Suprapubic skin (tissue), 4 donors: ENCODE measurements at places on chromosomes 16 and 17. TPM values are rescaled to one million over a fixed set of nuclear protein-coding genes. Genes with fewer than 3 reads are reported as not detected.

ELMO3 gene
- 56.4 TPM for total RNA-seq

DNA sequence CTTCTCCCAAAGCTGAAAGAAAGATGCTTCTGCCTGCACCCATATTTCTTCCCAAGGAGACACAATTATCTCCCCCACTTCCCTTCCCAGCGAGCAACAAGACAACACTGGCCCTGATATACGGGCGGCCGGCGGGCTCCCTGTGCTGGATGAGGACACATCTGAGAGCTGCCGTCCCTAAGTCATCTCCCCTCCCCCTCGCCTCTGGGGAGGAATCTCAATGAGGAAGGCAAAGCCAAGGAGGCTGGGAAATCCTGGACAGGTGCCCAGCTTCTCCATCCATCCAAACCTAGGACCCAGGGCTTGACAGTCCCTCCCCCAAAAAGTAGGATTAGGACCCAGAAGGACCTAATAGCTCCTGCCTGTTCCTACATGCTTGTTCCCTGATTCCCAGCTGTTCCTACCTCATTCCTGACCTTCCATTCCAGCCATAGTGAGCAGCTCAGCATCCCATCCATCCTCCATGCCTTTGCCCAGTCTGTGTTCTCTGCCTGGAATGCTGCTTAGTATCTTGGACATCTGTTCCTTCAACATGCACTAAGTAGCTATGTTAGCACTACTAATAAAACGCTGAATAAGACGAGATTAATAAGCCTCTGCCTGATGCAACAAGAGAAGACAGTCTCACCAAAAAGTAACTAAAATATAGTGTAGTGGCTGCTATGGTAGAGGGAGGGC, 167.9 kb downstream of the CCT6B start:
- H3K36me3 ChIP-seq, result no peaks in the 10 kb centered on the region
- H3K27ac ChIP-seq, result no peak overlapping the region
- DNase-seq, result no peak
- no peak overlapping the region for H3K4me3 ChIP-seq
- peaks cover 4% of the 10 kb centered on the region for H3K27me3 ChIP-seq

DNA sequence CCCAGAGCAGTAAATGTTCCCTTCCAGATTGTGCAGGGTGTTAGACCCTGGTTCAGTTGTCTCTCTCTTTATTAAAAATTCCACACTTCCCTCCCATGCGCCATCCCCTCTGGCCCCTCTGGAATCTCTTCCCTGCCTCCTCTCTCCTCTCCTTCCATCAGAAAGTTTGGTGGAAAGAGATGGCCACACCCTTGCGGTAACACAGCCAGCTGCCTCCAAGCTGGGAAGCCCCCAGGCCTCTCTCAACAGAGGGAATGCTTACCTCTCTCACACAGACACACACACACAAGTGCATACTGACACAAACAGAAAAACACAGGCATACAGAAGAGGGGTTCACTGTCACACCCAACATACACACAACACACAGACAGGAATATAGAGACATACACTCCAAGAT, 220.5 kb downstream of the C16orf78 start:
- H3K27ac ChIP-seq, result no peak overlapping the region
- H3K4me3 ChIP-seq, result no peak overlapping the region
- H3K36me3 ChIP-seq, result no peaks in the 10 kb centered on the region
- no peak for DNase-seq

GAST gene
- not detected for total RNA-seq

CACNG4 gene
- not detected for total RNA-seq

MAP2K6 gene
- 3.4 TPM for total RNA-seq

TMEM106A gene
- total RNA-seq, result 1.4 TPM

MAF gene
- 135 TPM for total RNA-seq

UMOD gene
- not detected for total RNA-seq

C17orf67 gene
- total RNA-seq, result 3.7 TPM

CDH15 gene
- total RNA-seq, result not detected

- no peak overlapping the region for H3K27ac ChIP-seq
- peaks cover 82% of the 10 kb centered on the region for H3K36me3 ChIP-seq
- H3K4me1 ChIP-seq, result peaks cover 2% of the 10 kb centered on the region
- no peak overlapping the region for H3K4me3 ChIP-seq
- DNase-seq, result no peak
Measured at GRCh38 chr17:47603830-47604597, 45.7 kb upstream of the KPNB1 start.

GRCh38 chr16:19696328-19696727, 21.7 kb downstream of the KNOP1 start:
- peaks cover 57% of the 10 kb centered on the region for H3K4me1 ChIP-seq
- peak; percentile 95 for DNase-seq
- peak overlapping the region; percentile 85 for H3K27ac ChIP-seq
- no peak overlapping the region for H3K4me3 ChIP-seq
- no peaks in the 10 kb centered on the region for H3K27me3 ChIP-seq
- peaks cover 22% of the 10 kb centered on the region for H3K36me3 ChIP-seq

SDF2 gene
- total RNA-seq, result 35.9 TPM

- H3K27me3 ChIP-seq, result peaks cover 8% of the 10 kb centered on the region
- no peak overlapping the region for H3K27ac ChIP-seq
- no peak overlapping the region for H3K4me3 ChIP-seq
Measured at GRCh38 chr16:3952737-3953131, 72.2 kb upstream of the CREBBP start.

GRCh38 chr16:31875112-31875803, 1.7 kb downstream of the ZNF267 start:
- H3K4me1 ChIP-seq, result peaks cover 61% of the 10 kb centered on the region
- peak overlapping the region; percentile 95 for H3K27ac ChIP-seq
- no peak for DNase-seq
- H3K27me3 ChIP-seq, result no peaks in the 10 kb centered on the region
- H3K4me3 ChIP-seq, result peak overlapping the region; percentile 88
- H3K36me3 ChIP-seq, result no peaks in the 10 kb centered on the region

MMP15 gene
- 5.7 TPM for total RNA-seq

TLCD2 gene
- 2.2 TPM for total RNA-seq

CHD9NB gene
- total RNA-seq, result 33.3 TPM

DNA sequence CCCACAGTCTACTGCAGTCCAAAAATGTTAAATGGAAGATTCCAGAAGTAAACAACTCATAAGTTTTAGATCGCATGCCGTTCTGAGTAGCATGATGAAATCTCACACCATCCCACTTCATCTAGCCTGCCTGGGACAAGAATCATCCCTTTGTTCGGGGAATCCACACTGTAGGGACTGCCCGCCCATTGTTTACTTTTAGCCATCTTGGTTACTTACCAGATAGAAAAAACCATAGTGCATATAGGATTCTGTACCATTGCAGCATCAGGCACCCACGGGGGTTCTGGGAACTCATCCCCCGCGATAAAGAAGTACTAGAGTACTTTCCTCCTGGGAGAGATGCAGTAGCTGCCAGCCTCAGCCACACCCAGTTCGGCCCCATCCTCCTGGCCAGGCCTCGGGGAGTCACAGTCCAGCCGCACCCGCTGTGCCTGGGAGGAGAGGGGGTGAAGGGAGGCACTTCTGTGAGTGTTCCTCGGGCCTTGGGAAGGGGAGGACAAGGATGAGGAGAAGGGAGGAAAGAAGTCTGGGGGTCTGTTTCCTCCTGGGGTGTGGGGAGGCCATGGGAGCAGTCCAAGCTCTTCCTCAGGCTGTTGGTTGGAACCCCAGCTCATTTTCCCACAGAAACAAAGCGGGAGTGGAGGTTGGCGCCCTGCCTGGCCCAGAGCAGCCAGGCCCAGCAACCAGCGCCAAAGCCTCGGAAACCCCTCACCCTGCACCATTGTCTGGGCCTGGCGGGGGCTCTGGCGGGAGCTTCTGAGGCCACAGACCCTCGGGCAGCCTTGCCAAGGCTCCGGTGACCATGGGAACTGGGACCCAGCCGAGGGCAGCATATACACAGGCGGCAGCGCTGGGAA, 8.9 kb downstream of the TRIM47 start:
- peak; percentile 87 for DNase-seq
- H3K36me3 ChIP-seq, result peaks cover 8% of the 10 kb centered on the region
- peak overlapping the region; percentile 18 for H3K4me3 ChIP-seq
- no peaks in the 10 kb centered on the region for H3K27me3 ChIP-seq

DNA sequence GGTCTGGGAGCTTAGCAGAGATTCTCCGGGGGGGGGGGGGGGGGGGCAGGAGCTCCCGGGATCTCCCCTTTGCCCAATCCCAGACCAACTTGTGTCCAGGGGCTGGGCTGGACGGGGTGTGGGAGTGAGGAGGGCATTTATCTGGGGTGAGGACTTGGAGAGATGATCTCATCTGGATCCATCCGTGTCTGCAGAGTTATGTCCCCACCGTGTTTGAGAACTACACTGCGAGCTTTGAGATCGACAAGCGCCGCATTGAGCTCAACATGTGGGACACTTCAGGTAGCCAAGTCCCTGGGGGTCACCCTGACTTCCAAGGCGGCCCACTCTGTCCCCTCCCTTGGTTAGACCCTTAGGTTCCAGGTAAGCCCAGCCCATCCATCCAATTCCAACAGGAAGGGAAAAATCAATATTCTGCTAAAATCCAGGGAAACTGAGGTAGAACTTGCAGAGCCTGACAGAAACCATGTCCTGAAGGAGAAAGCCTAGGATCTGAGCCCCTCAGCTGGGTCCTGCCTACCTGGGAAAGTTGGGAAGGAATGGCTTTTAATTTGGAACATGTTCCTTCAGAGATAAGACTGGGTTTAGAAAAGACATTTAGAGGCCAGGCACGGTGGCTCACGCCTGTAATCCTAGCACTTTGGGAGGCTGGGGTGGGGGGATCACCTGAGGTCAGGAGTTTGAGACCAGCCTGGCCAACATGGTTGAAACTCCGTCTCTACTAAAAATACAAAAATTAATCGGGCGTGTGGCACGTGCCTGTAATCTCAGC, 921 bp downstream of the RND2 start:
- H3K4me1 ChIP-seq, result peaks cover 27% of the 10 kb centered on the region
- no peak overlapping the region for H3K4me3 ChIP-seq

RPH3AL gene
- total RNA-seq, result 1.7 TPM

GRCh38 chr17:28900986-28901726, 1.7 kb downstream of the DHRS13 start:
- peaks cover 7% of the 10 kb centered on the region for H3K36me3 ChIP-seq
- H3K4me3 ChIP-seq, result peak overlapping the region; percentile 86
- no peaks in the 10 kb centered on the region for H3K27me3 ChIP-seq
- no peak overlapping the region for H3K27ac ChIP-seq

- H3K27me3 ChIP-seq, result no peaks in the 10 kb centered on the region
- no peak overlapping the region for H3K27ac ChIP-seq
- H3K36me3 ChIP-seq, result no peaks in the 10 kb centered on the region
- no peak for DNase-seq
- H3K4me3 ChIP-seq, result no peak overlapping the region
Measured at GRCh38 chr16:49598383-49599170, 225.0 kb downstream of the C16orf78 start.

MSLN gene
- total RNA-seq, result not detected

DBF4B gene
- 8.9 TPM for total RNA-seq

- no peaks in the 10 kb centered on the region for H3K27me3 ChIP-seq
- H3K4me3 ChIP-seq, result no peak overlapping the region
- no peak for DNase-seq
- H3K36me3 ChIP-seq, result no peaks in the 10 kb centered on the region
- no peaks in the 10 kb centered on the region for H3K4me1 ChIP-seq
Measured at GRCh38 chr17:55873017-55873758, 122.3 kb downstream of the PCTP start.

DNA sequence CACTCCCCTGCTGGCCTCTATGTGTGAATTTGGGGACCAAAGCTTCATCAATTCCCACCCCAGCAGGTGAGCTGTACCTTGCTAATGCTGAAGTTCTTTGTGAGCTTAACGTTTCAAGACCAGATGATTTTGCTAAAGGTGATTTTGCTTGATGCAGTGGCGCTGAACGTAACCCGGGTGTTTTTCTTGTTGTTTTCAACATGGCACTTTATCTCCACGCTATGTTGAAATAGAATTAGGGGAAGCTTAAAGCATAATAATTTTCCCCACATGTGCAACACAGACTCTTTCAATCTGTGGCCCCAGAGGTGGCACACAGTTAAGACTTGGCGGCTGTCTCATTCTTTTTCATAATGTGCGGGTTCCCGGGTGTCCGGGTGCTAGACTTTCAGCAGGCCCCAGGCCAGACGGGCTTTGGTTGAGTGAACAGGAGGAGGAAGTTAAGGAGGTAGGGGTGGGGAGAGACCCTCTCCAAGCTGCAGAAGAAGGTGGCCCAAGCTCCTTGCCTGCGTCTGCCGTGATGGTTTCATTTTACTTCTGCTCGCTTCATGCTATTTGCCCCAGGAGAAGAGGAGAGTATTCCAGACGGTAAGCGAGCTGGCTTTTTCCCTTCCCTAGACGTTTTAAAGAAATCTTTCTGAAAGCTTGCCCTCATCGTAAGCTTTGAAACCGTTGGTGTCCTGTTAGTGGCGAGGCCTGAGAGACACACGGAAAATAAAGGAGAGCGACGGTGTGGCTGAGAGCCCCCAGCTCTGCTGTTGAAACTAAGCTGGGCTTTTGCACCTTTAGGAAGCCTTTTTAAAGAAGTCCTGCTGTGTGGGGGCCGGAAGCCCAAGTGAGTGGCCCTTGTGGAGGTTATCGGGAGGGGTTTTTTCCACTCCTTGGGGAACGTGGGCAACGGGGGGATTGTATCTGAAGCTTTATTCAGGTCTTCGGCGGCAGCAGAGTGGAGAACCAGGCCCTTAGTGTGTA, 4.2 kb downstream of the FOXC2 start:
- peaks cover 98% of the 10 kb centered on the region for H3K27me3 ChIP-seq
- peaks cover 26% of the 10 kb centered on the region for H3K4me1 ChIP-seq
- no peak overlapping the region for H3K27ac ChIP-seq
- no peak overlapping the region for H3K4me3 ChIP-seq
- peak; percentile 35 for DNase-seq
- no peaks in the 10 kb centered on the region for H3K36me3 ChIP-seq

DNA sequence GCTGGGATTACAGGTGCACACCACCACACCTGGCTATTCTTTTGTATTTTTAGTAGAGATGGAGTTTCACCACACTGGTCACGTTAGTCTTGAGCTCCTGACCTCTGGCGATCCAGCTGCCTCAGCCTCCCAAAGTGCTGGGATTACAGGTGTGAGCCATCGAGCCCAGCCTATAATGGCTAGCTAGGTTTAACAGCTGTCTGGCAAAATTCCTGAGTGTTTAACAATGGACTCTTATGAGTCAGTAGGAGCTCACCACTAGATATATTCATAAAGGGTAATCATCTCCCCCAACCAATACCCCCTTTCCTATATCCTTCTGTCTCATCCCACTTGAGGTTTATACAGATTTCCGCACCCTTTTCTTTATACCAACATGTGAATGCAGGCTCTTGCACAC, 91.5 kb upstream of the CDH13 start:
- no peaks in the 10 kb centered on the region for H3K27me3 ChIP-seq
- H3K4me3 ChIP-seq, result no peak overlapping the region
- no peaks in the 10 kb centered on the region for H3K36me3 ChIP-seq
- no peaks in the 10 kb centered on the region for H3K4me1 ChIP-seq

SLC35G3 gene
- total RNA-seq, result not detected

PITPNM3 gene
- total RNA-seq, result 16.4 TPM

G6PC1 gene
- total RNA-seq, result not detected

KRTAP4-1 gene
- total RNA-seq, result not detected

- H3K27me3 ChIP-seq, result no peaks in the 10 kb centered on the region
- H3K4me3 ChIP-seq, result no peak overlapping the region
- no peaks in the 10 kb centered on the region for H3K4me1 ChIP-seq
- no peak overlapping the region for H3K27ac ChIP-seq
Measured at GRCh38 chr16:81975637-81976036, 35.6 kb downstream of the SDR42E1 start.

- H3K36me3 ChIP-seq, result no peaks in the 10 kb centered on the region
- DNase-seq, result no peak
- H3K4me3 ChIP-seq, result no peak overlapping the region
- H3K27me3 ChIP-seq, result no peaks in the 10 kb centered on the region
Measured at GRCh38 chr17:11618861-11619566, 20.7 kb downstream of the DNAH9 start.

- no peak for DNase-seq
- H3K4me1 ChIP-seq, result no peaks in the 10 kb centered on the region
- H3K27me3 ChIP-seq, result no peaks in the 10 kb centered on the region
- no peak overlapping the region for H3K27ac ChIP-seq
Measured at GRCh38 chr17:68127914-68128313, 92.4 kb downstream of the KPNA2 start.
